ENCODE measurements at places on chromosomes 4 and X.

DNA sequence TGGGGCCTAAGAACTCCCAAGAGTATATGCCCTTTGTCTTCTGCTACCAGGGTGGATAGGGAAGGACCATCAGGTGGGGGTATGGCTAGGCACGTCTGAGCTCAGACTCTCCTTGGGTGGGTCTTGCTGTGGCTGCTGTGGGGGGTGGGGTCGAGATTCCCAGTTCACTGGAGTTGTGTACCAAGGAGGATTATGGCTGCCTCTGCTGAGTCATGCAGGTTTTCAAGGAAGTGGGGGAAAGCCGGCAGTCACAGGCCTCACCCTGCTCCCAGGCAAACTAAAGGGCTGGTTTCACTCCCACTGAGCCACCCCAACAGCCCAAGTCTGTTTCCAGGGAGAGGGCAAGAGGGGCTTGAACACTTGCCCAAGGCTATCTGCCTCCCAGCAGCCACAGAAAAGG lies 249.7 kb downstream of the NR3C2 start:
- no peak for DNase-seq

- no peak for DNase-seq
Observed at GRCh38 chr4:189802884-189803283, 137.8 kb upstream of the FRG1 start.

DNA sequence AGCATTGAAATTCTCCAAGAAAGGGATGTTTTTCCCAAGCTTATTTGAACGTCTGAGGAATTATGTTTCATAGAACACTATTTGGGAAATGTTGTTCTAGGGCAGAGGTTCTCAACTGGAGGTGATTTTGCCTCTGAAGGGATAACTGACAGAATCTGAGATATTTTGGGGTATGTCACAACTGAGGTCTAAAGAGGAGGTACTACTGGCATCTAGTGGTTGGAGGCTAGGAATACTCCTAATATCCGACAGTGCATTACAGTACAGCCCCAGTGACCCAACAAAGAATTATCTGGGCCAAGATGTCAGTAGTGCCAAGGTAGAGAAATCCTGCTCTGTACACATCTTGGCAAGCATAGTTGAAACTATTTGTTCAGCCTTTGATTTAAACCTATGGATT lies 6.4 kb downstream of the HSPA4L start:
- DNase-seq = no peak

- no peak for DNase-seq
Observed at GRCh38 chr4:147610686-147611085, 6.5 kb upstream of the TMEM184C start.

DNA sequence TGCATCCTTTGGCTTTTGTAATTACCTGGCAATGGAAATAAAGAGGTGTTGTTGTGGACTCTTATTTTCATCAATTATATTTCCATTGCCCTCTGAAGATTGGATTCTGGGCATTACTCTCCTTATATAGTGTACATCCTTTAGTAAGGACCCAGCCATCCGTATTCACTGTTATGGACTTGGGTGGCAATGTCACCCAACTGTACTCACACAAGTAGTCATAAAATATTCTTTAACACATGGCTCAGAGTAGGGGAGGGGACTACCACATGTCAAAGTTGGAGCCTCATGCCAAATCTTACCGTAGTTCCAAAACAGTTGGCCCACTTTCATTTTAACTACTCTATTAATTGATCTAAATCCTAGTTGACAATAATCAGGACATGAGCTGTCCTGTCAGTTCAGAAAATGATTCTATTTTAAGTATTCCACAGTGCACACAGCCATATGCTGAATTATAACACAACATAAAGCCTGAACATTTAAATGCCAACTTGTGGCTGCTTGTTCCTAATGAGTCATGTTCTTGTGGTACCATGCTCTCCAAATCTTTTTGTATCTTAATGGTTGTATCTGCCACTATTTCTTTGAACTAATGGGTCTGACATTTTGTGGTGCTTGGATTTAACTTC lies 4.9 kb downstream of the FRAS1 start:
- DNase-seq = no peak

All from GM13977 (cell line).